Activated CD8-positive, alpha-beta memory T cell treated with anti-CD3 and anti-CD28 coated beads for 24 hours (primary cell): ENCODE measurements at places on chromosomes 3 and 15.

DNA sequence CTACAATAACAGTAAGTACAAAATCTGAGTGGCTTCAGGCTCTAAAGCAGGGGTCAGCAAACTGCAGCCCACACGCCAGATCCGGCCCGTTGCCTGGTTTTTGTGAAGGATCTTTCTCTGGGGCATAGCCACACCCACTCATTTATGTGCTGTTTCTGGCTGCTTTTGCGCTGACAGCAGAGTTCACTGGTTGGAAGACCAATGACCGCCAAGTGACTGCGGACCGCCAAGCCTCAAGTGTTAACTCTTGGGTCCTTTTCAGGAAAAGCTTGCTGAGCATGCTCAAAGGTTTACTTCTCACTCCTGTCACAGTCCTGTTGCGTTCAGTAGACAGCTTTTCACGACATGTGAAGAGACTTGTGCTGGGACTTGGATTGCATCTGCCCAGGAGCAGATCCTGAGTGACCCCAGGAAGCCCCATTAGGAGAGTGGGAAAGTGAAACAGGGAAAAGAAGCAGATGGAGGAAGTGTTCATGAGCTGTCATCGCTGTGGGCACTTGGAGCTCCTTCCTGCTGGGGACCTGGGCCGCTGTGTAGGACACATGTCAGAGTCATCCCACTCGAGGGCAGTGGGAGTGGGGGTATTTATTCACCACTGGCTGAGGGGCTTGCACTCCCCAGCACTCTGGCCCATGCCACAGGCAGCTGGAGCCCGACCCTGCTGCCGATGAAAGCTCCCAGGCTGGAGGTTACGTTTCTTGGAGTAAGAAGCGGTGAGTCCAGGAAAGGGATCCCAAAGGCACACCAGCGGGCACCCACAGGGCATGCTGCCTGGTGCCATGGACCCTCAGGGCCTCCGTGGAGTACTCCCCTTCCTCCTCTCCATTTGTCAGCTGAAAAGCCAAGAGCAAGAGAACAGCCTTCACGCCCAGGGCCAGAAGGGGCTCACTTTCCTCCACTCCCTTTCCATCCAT lies 249.1 kb downstream of the PLCL2 start:
- DNase-seq, result peak; percentile 47

DNA sequence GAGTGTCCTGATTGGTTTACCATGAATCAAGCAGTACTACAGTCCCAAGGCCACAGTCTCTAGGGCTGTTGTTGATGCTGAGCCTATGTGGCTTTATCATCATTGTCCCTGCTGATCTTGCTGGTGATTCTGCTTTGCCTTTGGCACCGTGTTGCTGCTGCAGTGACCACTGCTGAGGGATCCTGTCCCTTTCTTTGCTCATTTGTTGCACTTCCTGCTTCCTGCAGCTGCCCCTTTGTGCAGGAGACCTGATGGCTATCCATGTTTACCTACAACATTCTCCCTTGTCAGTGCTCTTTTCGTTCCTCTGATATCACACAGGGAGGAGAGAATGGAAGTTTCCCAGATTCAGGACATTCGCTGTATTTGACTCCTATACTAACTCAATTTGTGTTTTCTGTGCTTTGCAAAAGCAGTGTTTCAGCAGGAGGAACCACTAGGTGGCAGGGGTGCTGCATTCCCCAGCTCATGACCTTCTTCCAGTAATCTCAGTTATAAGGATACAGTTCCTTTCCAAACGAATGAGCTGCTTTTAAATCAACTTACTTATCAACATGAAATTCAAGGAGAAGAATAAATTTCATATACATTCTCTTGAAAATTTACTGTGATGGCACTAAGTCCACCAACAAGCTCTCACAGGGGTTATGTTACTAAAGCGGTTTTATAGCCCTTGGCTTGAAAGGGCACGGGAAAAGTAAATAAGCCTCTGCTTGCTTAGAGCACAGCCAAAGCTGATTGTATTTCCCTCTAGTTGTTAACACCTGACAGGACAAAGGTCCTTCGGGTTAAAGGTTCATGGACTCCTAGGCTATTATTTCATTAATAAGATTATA lies 9.7 kb upstream of the THUMPD3 start:
- peak; percentile 64 for DNase-seq

DNA sequence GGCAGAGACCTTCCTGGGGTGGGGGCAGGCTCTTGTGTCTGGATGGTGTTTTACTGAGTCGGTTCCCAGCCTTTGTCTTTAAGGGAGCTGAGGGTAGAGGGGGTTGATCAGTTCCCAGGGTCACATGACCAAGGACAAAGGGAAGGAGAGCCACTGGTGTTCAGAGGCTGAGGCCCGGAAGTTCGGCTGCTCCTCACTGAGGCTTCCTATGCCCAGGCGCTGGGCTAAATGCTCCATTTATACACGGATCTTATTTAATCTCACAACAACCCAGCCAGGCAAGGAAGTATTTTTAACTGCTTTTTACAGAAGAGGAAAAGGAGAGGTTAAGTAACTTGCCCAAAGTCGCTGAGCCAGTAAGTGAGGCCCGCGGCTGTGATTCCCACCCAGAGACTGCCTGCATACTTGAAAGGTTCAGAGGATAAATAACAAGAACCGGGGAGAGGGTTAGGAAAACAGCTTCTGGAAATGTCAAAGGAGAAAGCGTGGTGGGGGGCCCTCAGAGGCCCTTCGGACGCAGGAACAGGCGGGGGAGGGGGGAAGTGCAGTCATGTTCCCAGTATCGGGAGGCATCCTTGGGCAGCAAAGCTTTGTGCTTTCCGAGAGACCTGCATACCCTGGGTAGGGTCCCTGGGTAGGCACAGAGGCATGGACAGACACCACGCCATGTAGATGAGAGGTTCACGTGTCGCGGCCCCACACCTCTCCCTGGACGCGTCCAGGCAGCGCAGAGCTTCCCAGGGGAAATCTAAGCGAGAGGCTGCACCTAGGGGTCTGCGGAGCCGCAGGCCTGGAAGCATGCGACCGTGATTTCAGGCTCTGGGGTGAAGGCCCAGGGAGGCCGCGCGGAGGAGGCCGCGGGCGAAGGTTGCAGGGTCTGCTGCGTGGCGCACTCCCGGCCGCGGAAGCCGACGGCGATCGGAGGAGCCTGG lies 21.3 kb downstream of the EPHB3 start:
- DNase-seq, result no peak

DNA sequence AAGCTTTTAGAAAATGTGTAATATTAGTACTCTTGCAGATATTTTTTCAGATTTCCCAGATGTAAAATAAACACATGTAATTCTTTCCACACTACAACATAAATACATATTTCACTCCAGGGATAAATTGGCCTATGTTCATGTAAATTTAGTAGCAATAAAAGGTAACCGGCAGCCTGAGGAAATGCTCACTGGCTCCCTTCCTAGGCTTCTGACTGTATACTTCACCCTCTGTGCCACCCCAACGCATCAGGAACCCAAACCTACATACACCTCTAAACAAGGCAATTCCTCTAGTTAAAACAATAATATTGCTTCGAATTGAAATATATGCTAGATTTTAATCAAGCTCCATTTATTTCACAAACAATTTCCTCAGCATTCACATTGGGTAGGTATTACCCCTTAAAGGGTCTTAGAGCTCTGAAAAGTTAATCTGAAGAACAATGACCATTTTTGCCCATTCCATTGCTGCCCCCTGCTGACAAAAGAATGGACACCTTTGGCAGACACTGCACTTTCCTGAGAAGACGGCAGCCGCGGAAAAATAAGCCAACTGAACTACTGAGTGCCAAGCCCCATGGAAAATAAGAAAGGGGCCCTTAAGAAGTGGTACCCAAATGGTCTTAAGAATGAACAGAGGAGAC lies 212.5 kb downstream of the OSBPL10 start:
- DNase-seq, result peak; percentile 65

GRCh38 chr15:26674467-26674866 lies 98.4 kb downstream of the GABRB3 start:
- DNase-seq, result no peak

GRCh38 chr3:18445401-18446148 lies 20.4 kb upstream of the SATB1 start:
- peak; percentile 87 for DNase-seq

DNA sequence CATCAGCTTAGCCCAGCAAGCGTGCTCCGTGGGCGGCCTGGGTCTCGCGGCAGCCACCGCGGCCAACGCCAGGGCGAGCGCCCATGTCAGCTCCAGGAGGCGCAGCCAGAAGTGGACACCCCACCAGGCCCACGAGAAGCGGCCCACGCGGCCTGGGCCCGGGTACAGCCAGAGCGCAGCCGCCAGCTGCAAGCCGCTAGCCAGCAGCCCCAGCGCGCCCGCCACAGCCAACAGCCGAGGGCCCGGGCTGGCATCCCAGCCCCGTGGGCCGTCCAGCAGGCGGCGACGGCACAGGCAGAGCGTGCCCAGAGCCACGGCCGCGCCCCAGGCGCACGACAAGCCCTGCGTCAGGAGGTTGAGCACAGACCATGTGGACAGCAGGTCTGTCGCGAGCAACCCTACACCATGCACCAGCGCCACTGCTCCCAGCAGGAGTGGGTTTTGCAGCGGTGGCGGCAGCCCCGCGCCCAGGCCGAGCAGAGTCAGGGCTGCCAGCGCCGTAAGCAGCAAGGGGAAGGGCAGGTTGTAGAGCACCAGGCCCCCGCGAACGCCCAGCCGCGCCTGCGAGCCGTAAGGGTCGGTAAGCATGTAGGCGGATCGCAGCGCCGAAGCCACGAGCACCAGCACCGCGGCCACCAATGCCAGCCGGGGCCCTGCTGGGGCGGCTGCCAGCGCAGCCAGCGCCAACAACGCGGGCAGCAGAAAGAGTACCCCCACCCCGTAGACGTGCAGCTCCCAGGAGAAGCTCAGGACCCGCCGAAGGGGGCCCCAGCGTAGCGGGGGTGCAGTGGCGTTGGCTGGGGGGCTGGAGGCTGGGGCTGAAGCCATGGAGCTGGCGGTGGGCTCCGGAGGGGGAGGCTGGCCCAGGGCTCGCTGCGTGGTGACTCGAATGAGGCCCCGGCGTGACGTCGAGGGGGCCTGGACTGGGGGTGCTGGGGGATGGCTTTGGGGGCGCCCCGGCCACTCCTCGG lies 4.9 kb downstream of the PRRT3 start:
- no peak for DNase-seq

- no peak for DNase-seq
Measured at GRCh38 chr3:160641665-160642309, 35.2 kb upstream of the ARL14 start.

GRCh38 chr3:63855333-63855940 lies 8.2 kb downstream of the THOC7 start:
- DNase-seq, result no peak

GRCh38 chr3:183517607-183518006 lies 37.9 kb downstream of the KLHL6 start:
- no peak for DNase-seq

DNA sequence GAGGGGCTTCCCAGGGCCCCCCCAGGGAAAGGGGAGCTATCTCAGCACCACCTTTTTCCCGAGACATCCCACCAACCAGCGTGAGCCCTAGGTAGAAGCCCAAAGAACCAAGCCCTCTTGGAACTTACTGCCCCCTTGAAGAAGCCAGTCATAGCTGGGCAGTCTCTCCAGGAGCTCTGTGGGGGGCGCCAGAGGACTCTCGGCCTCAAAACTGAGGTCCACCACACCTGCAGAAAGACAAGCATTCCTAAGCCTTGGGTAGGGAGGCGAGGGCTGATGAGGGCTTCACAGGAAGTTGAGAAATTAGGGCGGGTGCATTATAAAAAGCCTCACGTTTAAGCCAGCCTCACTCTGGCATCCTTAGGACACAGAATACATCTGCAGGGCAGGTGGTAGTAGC lies 9.0 kb downstream of the SSUH2 start:
- DNase-seq, result no peak

DNA sequence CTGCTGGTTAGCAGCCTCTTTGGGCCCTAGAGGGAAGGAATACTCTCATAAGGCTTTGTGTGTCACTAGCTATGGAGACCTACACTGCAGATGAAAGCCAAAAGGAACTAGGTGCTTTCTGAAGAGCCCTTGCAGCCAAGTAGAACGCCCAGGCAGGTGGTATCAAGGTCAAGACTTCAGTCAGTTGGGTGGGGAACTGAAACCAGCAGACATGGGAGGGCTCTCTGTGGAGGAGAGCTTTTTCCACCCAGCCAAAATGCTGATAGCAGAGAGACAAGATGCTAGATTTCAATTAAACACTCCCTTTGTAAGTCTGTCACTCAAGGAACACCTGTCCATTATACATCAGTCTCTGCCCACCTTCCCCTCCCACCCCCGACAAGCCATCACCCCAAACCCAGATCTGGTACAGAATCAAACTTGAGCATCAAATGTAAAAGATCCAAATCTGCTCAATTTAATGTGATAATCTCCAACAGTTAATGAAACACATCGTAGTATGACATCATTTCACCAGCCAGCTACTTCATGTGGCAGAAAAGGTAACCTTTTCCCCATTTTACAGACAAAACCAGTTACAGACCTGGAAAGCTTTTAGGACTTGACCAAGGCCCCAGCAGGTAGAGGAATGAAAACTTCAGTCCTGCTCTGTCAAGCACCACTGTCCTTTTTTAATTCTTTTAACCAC lies 14.6 kb downstream of the MRPS25 start:
- no peak for DNase-seq

GRCh38 chr15:85494048-85494777 lies 113.8 kb downstream of the AKAP13 start:
- DNase-seq, result no peak

DNA sequence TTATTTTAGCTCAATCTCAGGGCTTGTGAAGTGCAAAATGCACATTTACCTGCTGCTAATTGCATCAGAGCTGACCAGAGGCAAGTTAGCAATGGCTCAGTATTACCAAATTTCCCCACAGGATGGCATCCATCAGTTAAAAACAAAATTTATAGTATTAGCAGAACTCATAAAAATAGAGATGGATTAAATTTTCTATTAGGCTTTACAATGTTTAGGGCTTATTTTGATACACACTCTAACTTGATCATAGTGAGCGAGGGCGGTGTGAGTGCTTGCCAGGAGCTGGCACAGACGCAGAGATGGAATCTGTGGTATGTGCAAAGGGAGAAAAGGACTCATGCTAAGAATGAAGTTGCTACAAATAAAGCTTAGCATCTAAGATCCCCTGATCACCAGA lies 241.0 kb downstream of the NSUN3 start:
- no peak for DNase-seq

- no peak for DNase-seq
Measured at GRCh38 chr3:114338651-114339357, 45.0 kb downstream of the TIGIT start.

DNA sequence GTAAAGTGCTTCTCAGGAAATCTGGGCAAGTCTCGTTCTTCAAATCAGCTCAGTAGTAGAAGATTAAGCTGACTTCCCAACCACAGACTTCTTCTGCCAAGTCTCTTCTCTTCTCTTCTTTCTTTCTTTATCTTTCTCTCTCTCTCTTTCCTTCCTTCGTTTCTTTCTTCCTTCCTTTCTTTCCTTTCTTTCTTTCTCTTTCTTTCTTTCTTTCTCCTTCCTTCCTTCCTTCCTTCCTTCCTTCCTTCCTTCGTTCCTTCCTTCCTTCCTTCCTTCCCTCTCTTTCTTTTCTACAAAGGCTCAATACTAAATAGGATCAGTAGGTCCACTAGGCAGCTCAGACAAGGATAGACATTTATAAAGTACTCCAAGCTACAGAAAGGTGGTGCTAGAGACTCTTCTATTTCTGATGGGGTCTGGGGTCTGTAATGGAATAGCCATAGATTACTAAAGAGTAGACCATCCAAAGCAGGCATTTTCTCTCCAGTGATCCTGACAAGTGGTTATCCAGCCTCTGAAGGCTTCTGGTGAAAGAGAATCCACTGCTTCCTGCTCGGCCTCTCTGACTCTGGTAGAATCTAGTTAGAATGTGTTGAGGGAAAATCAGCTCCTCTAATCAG lies 100.8 kb downstream of the TPRG1 start:
- DNase-seq, result no peak

- no peak for DNase-seq
Measured at GRCh38 chr15:101111570-101112262, 140.1 kb downstream of the CHSY1 start.

- no peak for DNase-seq
Measured at GRCh38 chr15:29051422-29051821, 165.6 kb downstream of the APBA2 start.

- DNase-seq, result no peak
Measured at GRCh38 chr3:138509586-138509985, 75.2 kb downstream of the ESYT3 start.
